ENCODE measurements at places on chromosomes 4 and X.

- DNase-seq = no peak
Observed at GRCh38 chr4:42596918-42597317, 60.0 kb downstream of the ATP8A1 start.

DNA sequence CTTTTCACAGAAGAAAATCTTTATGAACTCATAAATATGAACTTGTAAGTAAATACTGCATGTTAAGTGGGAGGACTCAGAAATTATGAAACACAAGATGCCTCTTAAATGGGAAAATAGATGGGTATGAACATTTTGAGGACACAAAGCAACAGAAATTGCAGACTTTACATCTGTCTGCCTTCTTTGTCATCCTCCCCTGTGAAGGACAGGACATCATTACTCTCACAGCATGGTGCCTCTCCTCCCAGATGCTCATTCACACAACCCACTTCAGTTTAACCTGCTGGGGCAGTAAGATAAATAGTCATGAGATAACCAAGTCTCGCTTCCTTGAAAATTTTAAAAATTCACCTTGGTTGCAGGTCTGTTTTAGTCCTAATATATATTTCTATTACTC lies 144.5 kb downstream of the APBB2 start:
- DNase-seq = no peak

DNA sequence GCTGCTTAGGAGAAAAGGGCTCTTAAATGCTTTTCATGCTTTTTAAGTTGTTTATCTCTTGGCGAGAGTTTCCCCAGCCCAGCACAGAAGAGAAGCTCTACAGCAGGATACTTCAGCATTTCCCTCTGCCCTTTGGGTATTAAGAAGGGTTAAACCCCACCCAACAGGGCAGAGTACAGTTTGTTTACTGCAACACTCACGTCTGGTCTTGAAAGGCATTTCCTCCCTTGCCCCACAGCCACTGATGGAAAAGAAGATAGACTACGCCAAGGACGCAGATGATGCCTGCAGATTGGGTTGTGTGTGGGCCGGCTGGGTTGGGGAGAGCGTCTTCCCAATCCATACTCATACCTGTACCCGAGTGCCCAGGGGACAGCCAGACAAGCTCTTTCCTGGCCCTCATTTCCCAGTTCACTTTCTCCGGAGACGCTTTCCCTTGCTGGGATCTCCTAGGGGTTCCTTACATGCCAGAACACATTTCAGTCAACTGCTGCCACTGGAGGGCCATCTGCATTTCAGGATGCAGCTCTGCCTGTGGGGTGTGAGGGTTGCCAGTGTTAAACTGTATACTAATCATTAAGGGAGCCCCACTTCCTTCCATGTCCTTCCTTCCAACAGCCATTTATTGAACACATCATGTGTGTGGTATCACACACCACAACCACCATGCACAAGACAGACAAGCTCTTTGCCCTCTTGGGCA lies 96.5 kb upstream of the DHX15 start:
- no peak for DNase-seq

GRCh38 chr4:57156242-57156990 lies 46.2 kb upstream of the IGFBP7 start:
- no peak for DNase-seq
